Mesothelial cell of epicardium (in vitro differentiated cells): ENCODE measurements at places on chromosomes 3 and 15.
A peak's percentile ranks its signal among the peaks of the same experiment; 100 is the strongest.

DNA sequence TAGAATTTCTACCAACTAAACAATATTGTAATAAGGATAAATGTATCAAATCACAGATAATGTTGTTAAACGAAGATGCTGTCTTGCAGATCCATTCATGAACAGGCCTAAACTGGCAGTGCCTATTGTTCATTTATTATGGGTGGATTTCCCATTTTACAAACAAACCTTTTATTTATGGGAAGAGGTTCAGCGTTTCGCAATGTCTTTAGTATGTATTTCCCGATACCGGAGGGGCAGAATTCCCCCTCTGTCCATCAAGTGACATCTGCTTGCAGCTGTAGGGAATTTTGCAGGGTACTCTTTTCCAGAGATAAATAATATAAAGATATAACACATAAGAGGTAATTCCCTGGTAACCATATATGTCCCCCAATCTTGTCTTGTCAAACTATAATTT, 5.7 kb downstream of the CEP19 start:
- H3K27me3 ChIP-seq = peaks cover 4% of the 10 kb centered on the region
- no peak for DNase-seq
- H3K36me3 ChIP-seq = no peaks in the 10 kb centered on the region
- H3K4me3 ChIP-seq = no peak overlapping the region

DNA sequence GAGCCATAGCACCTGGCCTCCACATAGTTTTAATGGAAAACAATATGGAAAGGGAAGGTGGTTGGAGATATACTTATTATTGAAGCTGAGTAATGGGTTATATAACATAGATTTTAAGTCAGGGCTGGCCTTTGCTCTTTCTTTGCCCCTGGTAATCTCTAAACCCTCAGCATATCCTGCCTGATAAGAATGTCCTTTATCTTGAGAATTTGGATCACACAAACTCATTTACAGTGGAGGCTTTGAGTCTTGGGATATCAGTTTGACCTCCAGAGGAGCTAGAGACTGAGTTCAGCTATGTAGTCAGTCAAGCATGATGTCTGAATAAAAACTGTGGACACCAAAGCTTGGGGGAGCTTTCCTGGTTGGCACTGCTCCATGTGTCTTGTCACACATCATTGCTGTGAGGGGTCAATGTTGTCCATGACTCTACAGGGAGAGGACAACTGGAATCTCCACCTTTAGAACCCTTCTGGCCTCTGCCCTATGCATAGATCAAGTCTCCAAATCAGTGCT, 9.0 kb upstream of the C3orf33 start:
- no peaks in the 10 kb centered on the region for H3K4me1 ChIP-seq
- DNase-seq = no peak
- H3K27me3 ChIP-seq = no peaks in the 10 kb centered on the region

- H3K27ac ChIP-seq = no peak overlapping the region
- no peaks in the 10 kb centered on the region for H3K36me3 ChIP-seq
- no peak for DNase-seq
- H3K4me3 ChIP-seq = no peak overlapping the region
- no peaks in the 10 kb centered on the region for H3K27me3 ChIP-seq
- peaks cover 13% of the 10 kb centered on the region for H3K4me1 ChIP-seq
Observed at GRCh38 chr3:141677701-141678100, 60.4 kb upstream of the RNF7 start.

- peaks cover 16% of the 10 kb centered on the region for H3K36me3 ChIP-seq
- peaks cover 1% of the 10 kb centered on the region for H3K4me1 ChIP-seq
- DNase-seq = no peak
- no peaks in the 10 kb centered on the region for H3K27me3 ChIP-seq
- H3K4me3 ChIP-seq = no peak overlapping the region
- no peak overlapping the region for H3K27ac ChIP-seq
Observed at GRCh38 chr3:142459096-142459495, 11.3 kb upstream of the XRN1 start.

DNA sequence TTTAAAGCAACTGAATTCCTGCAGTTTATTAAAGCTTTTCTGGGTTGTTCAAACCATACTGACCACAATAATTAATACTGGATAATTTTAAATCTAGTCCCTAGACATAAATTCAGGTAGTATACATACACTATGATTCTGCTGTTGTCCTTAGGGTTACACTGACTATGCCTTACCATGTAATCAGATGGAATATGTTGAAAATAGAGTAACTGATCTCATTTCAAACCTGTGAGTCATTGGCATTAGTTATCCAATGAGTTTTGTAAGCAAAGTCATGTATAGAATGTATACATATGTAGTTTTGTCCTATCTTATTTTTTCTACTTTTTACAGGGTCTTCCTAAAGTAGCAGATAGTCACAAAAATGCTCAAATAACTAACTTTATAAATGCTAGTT, 517.1 kb upstream of the CCDC54 start:
- H3K4me3 ChIP-seq = no peak overlapping the region
- no peak for DNase-seq
- H3K27ac ChIP-seq = no peak overlapping the region
- peaks cover 31% of the 10 kb centered on the region for H3K4me1 ChIP-seq
- no peaks in the 10 kb centered on the region for H3K27me3 ChIP-seq

DNA sequence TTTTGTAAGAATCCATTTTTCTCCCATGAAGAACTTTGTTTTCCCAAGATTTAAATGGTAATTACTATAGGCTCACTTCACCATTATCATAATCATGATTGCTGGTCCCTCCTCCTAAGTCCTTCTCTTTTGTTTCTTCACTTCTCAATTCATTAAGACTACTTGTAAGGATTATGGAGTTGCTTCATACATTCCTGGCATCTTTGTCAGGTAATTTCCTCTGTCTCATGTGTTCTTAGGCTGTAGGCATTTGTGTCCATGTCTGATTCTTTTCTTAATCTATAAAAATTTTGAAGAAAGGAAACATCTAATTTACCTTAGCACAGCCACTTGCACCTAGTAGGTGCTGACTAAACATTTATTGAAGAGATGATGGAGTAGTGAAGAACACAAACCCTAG, 79.9 kb upstream of the SATB1 start:
- peaks cover 12% of the 10 kb centered on the region for H3K4me1 ChIP-seq
- no peaks in the 10 kb centered on the region for H3K36me3 ChIP-seq
- no peak overlapping the region for H3K27ac ChIP-seq
- no peaks in the 10 kb centered on the region for H3K27me3 ChIP-seq
- no peak for DNase-seq

DNA sequence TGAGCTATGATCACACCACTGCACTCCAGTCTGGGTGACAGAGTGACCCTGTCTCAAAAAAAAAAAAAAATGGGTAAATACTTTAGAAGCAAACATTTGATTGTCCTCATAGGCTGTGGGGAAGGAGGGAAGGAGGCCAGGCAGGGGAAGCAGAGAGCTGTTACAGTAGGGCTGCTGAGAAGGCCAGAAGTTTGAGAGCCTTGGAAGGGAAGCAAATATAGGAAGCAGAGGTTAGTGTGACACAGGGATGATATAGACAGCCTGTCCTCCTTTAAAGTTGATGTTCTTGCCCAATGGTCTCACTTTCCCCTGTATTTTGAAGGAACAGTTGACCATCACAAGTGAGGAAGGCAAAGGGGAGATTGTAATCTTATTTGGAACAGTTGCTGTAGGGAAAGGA, 5.3 kb upstream of the ALPK3 start:
- H3K4me3 ChIP-seq = no peak overlapping the region
- H3K27me3 ChIP-seq = no peaks in the 10 kb centered on the region
- DNase-seq = no peak
- peaks cover 21% of the 10 kb centered on the region for H3K36me3 ChIP-seq
- peaks cover 8% of the 10 kb centered on the region for H3K4me1 ChIP-seq
- H3K27ac ChIP-seq = no peak overlapping the region

DNA sequence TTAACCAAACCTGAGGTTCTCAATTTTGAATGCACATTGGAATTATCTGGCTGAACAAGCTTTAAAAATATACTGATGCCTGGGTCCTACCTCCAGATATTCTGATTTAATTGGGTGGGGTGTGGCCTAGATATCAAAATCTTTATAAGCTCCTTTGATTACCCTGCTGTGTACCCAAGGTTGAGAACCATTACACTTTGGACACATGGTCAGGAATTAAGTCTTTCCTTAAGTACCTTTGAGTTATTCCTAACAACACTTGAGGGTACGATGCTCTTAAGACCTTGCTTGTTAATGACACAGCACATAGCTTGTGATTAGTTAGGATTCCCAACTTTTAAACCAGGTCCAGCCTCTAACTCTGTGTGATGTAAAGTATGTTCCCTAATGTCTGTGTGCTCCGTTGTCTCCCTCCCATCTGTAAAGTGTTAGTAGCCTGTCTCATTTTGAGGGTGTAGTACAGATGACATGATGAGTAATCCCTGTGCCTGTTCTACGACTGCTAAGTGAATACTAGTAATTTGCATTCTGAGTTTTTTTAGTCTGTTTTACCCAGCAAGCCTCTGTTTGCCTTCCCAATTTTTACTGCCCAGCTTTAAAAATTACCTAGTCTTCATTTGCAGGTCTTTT, 154.9 kb downstream of the KLHL25 start:
- no peak overlapping the region for H3K27ac ChIP-seq
- no peaks in the 10 kb centered on the region for H3K27me3 ChIP-seq
- no peak overlapping the region for H3K4me3 ChIP-seq
- H3K4me1 ChIP-seq = peaks cover 4% of the 10 kb centered on the region
- DNase-seq = no peak

GRCh38 chr3:49908373-49909199, 4.9 kb upstream of the MST1R start:
- no peak for DNase-seq
- peaks cover 9% of the 10 kb centered on the region for H3K4me1 ChIP-seq
- peaks cover 13% of the 10 kb centered on the region for H3K36me3 ChIP-seq

DNA sequence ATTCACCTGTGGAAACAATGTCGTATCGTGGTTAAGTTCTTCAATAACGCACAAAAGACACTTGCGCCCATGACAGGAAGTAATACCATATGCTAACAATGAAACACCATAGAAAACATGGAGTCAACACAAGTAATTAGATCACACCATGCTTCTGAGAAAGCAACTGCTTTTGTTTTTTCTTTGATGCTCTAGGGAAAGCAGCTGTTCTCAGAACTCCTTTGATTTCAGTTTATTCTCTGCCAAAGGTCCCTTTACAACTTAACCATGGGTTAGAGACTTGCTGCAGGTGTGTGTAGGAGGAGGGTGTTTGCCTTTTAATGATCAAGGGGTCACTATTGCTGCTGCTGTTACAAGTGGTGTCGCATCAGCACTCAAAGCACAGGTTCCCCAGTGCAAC, 324.0 kb upstream of the SLCO3A1 start:
- no peak for DNase-seq
- peaks cover 15% of the 10 kb centered on the region for H3K27me3 ChIP-seq
- H3K4me1 ChIP-seq = no peaks in the 10 kb centered on the region
- H3K36me3 ChIP-seq = no peaks in the 10 kb centered on the region
- no peak overlapping the region for H3K4me3 ChIP-seq
- H3K27ac ChIP-seq = no peak overlapping the region

- H3K36me3 ChIP-seq = no peaks in the 10 kb centered on the region
- no peaks in the 10 kb centered on the region for H3K4me1 ChIP-seq
- H3K27ac ChIP-seq = no peak overlapping the region
- H3K27me3 ChIP-seq = no peaks in the 10 kb centered on the region
Observed at GRCh38 chr3:43391621-43392020, 105.3 kb downstream of the SNRK start.

DNA sequence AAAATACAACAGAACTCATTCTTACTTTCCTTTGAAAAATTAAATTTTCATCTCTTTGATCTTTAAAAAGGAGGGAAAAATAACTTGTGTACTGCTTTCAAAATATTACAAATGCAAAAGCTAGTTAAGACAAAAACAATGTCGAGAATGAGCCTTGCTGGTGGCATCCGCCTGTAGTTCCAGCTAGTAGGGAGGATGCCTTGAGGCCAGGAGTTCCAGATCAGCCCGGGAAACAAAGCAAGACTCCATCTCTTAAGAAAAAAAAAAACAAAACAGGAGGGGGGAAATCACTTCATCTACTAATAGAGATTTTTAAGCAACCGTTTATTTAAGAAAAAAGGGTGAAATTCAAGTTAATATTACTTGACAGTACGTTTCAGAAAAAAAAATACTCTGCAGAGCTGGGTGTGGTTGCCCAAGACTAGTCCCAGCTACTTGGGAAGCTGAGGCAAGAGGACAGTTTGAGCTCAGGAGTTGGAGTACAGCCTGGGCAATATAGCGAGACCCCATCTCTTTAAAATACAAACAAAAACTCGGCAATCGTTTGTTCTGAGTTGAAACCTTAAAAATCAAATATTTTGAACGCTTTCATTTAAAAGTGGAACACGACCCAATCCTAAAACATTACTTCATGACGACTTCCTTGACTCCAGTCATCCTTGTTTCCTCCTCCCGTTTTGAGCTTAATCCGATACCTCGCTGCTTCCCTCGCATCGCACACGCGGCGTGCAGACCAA, 1.2 kb downstream of the KPNA1 start:
- no peaks in the 10 kb centered on the region for H3K36me3 ChIP-seq
- peak overlapping the region; percentile 85 for H3K4me3 ChIP-seq
- DNase-seq = no peak
- H3K27ac ChIP-seq = peak overlapping the region; percentile 94

DNA sequence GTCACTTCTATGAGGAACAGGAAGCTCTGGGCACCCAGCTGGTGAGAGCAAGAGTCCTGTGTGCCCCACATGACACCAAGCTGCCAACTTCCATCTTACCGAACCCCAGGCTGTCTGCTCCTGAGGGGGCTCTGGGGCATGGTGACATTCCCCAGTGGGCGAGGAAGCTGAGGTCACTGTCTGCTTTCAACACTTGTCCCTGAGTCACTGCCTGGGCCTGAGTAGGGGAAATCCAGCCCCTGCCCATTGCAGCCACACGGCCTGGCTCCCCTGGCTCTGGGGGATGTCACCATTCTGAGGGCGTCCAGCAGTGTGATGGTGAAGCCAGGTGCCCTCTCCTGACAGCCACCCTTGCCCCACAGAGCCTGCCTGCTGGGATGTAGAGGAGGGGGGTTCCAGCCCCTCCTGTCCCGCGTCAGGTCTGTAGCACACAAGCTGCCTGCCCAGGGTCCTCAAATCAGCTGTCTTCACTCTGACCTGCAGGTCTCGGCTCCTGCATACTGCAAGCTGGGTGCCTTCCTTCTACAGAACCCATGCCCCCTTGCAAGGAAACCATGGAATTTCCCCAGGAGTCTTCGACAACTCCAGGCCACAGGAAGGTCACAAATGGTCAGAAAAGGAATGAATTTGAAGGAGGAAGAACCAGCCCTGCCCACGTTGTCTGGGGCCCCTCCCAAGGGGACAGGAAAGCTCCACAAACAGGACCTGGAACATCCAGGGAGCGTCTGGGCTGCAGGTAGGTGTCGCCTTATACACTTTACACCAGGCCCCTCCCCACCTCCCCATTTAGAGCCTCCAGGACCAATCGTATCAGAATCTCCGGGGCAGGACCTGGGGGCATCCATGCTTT, 69.9 kb upstream of the GATM start:
- H3K27ac ChIP-seq = no peak overlapping the region
- no peak for DNase-seq
- H3K36me3 ChIP-seq = peaks cover 7% of the 10 kb centered on the region
- H3K27me3 ChIP-seq = peaks cover 2% of the 10 kb centered on the region
- H3K4me1 ChIP-seq = no peaks in the 10 kb centered on the region
